ENCODE measurements at places on chromosomes 1 and 21.
A peak's percentile ranks its signal among the peaks of the same experiment; 100 is the strongest.

DNA sequence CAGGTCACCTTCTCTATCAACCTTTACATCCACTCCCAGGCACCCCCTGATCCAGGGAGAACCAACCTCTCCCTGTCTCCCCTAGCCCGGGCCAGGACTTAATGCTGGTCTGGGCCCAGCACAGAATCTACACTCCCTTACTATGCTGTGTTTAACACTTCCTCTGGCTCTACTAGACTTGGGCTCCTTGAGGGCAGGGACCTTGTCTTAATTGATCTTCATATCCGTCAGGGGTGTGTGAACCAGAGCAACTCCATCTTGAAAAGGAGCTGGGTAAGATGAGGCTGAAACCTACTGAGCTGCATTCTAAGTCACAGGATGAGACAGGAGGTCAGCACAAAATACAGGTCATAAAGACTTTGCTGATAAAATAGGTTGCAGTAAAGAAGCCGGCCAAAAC, 98.9 kb downstream of the SSBP3 start:
- no peak for DNase-seq

GRCh38 chr1:38371505-38371844, 324.9 kb upstream of the POU3F1 start:
- no peak for DNase-seq

GRCh38 chr1:114549137-114549536, 32.3 kb downstream of the BCAS2 start:
- DNase-seq = no peak

GRCh38 chr1:42825036-42825851, 8.0 kb upstream of the SVBP start:
- DNase-seq = no peak

- DNase-seq = peak; percentile 16
Measured at GRCh38 chr1:221487781-221488524, 253.9 kb downstream of the DUSP10 start.

DNA sequence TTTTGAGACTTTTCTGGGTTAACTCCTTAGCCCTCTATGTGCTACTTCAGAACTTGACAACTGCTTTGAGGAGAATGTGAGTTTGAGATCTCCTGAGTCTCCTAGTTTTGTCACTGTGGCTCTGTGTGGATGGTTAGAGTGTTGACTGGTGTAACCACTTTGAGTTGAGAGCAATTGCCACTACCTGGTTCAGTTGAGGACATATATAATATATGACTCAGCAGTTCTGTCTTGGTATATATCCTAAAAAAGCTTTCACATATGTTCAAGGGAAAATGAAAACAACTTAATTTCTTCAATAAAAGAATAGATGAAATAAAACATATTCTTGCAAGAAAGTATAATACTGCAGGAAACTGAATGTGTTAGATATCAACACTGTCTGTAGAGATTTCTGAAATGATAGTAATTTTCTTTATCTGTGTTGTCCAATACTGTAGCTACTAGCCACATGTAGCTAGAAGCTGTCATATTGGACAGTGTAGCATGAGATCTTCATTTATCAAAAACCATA, 96.7 kb upstream of the QSOX1 start:
- DNase-seq = peak; percentile 3

GRCh38 chr1:119784191-119784781, 15.6 kb upstream of the HMGCS2 start:
- DNase-seq = peak; percentile 24

- DNase-seq = no peak
Measured at GRCh38 chr1:22789356-22789994, 78.8 kb downstream of the EPHB2 start.

GRCh38 chr1:224851848-224852261, 77.6 kb upstream of the DNAH14 start:
- no peak for DNase-seq

- DNase-seq = peak; percentile 64
Measured at GRCh38 chr1:101025657-101026429, at the start of gene DPH5. TSS of gene DPH5 (minus strand) at chr1:101025784. CDS start at chr1:101025443, 341 bp downstream.

- DNase-seq = no peak
Measured at GRCh38 chr1:188426561-188426960, 1597.8 kb downstream of the PLA2G4A start.

DNA sequence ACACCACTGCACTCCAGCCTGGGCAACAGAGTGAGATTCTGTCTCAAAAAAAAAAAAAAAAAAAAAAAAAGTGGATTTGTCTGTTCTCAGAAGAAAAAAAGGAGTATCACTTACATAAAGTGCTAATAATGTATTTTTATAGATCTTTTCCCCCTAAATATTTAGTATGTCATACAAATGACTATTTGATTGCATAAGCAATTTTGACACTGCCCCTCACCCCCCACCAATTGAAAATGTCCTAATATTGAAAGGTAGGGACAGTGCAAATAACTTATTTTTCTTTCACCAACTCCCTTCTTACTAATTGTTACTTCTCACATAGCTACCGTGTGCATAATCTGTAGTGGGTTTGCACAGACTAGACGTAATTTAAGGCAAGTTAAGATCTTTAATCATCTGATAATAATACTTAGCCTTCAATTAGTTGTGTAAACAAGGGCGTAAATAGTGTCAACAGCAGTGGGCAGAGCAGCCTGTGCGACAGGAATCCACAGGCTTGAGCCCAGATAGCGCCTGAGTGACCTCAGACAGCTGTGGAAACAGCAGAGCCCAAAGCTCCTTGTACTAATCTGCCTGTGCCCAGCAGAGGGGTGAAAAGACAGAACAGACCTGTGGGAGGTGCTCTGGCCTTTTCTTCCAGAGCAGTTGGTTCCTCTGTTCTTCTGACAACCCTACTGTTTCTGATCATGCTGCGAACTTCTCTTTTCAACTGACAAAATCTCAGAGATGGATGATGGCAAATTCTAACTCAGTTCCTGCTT, 4.5 kb upstream of the IER5 start:
- no peak for DNase-seq

- no peak for DNase-seq
Measured at GRCh38 chr1:9493326-9493725, 45.9 kb upstream of the SLC25A33 start.

DNA sequence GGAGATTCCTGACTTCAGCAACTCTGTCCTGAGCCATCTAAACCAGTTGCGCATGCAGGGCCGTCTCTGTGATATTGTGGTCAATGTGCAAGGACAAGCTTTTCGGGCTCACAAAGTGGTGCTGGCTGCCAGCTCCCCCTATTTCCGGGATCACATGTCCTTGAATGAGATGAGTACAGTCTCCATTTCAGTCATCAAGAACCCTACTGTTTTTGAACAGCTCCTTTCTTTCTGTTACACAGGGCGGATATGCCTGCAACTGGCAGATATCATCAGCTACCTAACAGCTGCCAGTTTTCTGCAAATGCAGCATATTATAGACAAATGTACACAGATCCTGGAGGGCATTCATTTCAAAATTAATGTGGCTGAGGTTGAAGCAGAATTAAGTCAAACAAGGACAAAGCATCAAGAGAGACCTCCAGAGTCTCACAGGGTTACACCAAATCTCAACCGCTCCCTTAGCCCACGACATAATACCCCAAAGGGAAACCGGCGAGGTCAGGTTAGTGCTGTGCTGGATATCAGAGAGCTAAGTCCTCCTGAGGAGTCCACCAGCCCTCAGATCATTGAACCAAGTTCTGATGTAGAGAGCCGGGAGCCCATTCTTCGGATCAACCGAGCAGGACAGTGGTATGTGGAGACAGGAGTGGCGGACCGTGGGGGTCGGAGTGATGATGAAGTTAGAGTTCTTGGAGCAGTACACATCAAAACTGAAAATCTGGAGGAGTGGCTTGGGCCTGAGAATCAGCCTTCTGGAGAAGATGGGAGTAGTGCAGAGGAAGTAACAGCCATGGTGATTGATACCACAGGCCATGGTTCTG, 2.3 kb downstream of the ZBTB37 start:
- no peak for DNase-seq

DNA sequence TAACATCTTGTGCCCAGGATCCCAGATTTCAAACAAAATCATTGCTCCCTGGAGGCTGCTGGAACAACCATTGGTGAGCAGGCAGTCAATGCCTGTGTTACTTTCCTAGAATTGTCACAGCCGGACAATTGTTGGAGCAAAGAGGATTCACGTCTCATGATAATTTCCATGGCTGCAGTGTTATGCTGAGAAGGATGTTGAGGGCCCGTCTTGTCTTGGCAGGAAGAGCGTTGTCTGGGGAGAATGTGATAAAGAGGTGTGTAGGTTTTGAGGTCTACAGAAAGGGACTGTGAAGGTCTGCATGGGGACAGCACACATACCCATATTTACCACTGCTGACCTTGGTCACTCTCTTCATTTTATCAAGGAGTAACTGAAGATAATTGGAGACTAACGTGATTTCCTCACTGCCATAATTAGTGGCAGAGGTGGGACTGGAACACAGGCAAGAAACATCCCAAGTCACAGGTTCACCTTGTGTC, 6.3 kb downstream of the MECR start:
- DNase-seq = no peak

- DNase-seq = peak; percentile 56
Measured at GRCh38 chr1:224736619-224737352, 120.7 kb downstream of the CNIH3 start.

DNA sequence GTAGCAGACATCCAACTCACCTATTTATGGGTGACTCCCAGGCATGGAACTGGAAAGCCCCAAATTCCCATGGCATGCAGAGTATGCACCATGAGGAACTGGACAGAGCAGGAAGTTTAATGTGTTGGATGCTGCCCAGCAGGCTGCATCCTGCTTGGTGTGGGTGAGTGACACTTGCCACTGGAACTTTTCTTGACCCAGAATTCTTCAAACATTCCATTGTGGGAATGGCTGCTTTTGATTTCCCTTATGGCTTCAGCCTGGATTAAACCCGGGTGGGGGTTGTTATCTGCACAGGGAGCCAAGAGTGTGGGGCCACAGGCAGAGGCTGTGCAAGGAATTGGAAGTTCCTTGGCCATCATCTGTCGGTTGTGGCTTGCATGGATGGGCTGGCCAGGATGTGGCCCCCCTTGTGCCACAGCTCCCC, 26.9 kb upstream of the BACE2 start:
- no peak for DNase-seq

DNA sequence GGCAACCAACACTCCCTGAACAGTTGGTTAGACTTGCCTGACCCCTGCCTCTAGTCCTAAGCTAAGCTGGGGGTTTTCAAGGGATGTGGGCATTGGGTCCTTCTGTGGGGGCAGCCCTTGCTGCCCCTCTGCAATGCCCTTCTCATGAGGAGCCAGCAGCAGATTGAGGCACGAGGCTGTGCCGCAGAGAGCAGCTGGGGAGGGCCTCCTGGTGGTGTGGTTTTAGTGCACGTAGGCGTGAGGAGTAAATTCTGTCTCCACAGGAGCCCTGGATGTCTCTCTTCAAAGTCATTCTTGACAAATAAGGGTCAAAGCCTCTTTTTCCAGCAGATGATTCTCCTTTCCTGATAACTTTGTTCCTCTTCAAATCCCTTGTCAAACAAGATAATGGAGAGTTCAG, 31.8 kb upstream of the KLHDC7A start:
- no peak for DNase-seq

- no peak for DNase-seq
Measured at GRCh38 chr1:204709960-204710912, 24.7 kb upstream of the LRRN2 start.

DNA sequence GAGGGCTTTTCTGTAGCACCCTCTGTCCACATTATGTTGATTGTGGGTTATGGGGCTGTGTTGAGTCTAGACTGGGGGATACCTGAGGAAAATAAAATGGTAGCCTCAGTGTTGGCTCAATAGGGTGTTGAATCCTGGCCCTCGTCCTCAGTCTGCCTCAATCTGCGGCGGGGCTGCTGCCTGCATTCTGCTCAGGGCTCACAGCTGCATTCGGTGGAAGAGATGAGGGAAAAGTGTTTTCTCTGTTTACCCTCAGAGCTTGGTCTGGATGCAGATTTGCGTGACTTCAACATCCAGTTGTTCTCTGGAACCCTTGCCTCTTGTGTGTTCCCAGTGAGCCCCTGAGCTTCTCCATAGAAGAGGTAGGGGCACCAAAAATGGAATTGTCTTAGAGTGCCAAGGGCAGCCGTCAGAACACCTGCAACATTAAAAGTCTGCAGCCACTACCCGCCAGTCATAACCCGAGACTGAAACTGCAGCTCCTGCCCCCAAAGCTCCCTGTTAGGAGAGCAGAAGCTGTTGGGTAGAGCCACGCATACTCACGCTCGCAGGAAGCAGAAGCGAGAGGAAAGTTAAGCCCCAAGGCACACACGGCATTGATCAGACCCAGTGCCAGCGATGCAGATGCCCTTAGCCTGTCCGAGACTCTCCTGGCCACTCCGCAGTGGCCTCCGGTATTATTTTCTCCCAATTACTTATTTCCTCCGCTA, 215.3 kb upstream of the C1orf174 start:
- no peak for DNase-seq

DNA sequence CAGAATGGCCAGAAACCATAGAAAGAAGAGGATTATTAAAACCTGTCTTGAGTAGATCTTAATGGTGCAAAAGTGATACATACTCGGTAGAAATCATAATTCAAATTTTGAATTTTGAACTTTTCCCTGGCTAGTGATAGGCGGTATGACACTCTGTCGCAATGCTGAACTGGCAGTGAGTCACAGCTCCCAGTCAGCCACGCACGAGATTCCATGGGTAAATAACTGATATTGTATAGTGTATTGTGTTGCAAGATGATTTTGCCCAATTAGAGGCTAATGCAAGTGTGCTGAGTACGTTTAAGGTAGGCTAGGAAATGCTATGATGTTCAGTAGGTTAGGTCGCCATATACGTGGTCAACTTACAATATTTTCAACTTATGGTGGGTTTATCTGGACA, 207.0 kb downstream of the SIPA1L2 start:
- no peak for DNase-seq

- DNase-seq = no peak
Measured at GRCh38 chr1:228010921-228011320, 4.1 kb downstream of the WNT3A start.

DNA sequence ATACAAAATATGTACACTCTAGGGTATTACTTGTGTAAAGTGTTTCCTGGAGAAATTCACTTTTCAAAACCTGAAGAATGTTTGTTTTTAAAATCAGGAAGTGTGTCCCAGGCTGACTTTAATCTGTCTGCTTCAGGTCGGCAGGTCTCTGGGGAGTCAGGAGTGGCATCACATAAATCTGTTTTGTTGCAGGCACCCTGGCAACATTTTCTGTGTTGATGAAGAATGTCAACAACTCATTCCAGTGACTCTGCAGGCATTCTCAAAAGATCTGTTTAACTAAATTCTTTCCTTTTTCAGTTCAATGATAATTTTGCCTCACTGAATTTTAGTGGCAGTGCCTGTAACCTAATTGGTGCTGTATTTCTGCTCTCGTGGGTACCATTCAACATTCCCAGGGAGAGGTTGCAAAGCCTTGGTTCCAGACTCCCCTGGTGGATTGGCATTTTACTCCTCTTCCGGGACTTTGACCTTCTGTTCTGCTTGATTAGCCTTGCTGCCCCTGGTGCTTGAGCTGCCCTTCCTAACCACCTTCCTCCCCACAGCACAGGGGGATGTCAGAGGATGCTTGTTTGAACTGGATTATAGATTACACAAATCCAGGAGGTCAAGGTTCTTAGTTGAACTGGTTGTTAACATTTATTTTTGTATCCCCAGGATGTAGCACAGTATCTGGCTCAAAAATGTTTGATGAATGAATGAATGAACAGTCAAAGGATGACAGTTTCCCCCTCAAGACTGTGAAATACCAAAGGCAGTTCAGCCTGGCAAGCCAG, 55.4 kb upstream of the LPGAT1 start:
- DNase-seq = no peak

GRCh38 chr1:12616709-12617373, 1.2 kb downstream of the DHRS3 start:
- no peak for DNase-seq
